Stomach (tissue), 19 donors: ENCODE measurements at places on chromosomes 5 and 9. TPM values are rescaled to one million over a fixed set of nuclear protein-coding genes. Genes with fewer than 3 reads are reported as not detected.

DNA sequence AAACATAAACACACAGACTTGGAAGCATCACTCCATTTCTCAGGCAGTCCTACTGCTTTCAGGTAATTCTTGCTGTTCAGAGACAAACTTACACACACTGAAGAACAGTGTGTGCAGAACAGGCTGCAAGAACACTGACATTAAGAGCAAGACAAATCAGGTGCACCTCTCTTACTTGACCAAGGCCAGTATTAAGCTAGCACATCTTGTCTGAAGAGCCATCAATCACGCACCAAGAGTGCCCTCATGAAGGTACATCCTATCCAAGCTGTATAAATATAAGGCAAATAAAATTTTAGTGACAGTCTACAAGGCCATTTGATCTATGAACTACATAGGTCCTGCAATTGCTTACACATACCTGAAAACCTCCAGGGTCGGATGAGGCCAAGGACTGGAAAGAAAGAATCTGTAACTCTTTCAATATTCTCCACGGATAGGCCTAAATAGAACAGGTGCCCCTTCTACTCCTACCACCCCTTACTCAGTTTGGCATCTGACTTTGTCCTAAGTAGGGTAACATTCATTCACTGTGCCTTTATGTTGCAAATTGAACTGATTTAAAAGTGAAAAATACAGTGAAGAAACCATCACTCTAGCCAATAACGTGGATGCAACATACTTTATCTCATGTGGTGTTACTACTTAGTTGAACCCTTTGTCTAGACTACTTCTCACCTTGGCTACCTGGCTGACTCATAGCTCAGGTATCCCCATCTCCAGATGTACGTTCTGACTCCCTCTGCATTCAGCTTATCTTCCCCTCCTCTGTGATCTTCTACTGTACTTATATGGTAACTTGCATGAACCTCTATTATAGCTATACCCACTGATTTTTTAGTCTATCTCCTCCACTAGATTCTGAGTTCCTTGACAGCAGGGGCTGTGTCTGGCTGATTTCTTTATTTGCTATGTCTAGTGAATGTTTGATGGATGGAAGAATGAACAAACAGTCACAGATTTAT is 256.3 kb downstream of the KIAA0825 start:
- DNase-seq = peak; percentile 12

- no peak for DNase-seq
Observed at GRCh38 chr9:93264338-93265125, 80.6 kb downstream of the WNK2 start.

GRCh38 chr5:4295663-4296339 is 700.2 kb downstream of the IRX1 start:
- peak; percentile 68 for DNase-seq

DNA sequence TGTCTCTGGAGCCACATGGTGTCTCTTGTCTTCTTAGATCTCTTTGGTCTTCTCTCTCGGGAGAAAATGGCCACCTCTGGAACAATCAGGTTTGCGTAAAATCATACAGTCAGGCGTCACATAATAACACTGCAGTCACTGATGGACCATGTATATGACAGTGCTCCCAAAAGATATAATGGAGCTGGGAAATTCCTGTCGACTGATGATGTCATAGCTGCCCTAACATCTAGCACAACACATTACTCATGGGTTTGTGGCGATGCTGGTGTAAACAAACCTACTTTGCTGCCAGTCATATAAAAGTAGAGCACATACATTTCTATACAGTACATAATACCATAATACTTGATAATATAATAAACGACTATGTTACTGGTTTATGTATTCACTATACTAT is 30.1 kb upstream of the RAI14 start:
- no peak for DNase-seq

DNA sequence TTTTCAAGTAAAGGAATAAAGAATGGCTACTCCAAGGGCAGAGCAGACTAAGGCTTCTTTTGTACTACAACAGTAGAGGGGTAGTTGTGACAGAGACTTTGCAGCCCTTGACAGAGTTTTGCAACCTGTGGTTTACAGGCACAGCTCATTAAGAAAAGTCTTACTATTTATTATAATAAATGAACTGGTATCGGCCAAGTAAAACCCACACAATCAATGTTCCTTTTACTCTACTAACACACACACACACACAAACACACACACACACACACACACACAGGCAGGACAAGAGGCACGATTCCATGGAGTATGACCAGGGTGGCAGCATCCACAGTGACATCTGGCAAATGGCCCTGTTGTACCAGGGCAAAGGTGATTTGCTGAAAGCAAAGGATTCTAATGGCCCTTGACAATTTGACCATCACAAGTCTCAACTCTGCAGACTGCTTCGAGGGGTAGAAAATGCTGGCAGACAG is 59.1 kb upstream of the GOLPH3 start:
- DNase-seq = no peak

DNA sequence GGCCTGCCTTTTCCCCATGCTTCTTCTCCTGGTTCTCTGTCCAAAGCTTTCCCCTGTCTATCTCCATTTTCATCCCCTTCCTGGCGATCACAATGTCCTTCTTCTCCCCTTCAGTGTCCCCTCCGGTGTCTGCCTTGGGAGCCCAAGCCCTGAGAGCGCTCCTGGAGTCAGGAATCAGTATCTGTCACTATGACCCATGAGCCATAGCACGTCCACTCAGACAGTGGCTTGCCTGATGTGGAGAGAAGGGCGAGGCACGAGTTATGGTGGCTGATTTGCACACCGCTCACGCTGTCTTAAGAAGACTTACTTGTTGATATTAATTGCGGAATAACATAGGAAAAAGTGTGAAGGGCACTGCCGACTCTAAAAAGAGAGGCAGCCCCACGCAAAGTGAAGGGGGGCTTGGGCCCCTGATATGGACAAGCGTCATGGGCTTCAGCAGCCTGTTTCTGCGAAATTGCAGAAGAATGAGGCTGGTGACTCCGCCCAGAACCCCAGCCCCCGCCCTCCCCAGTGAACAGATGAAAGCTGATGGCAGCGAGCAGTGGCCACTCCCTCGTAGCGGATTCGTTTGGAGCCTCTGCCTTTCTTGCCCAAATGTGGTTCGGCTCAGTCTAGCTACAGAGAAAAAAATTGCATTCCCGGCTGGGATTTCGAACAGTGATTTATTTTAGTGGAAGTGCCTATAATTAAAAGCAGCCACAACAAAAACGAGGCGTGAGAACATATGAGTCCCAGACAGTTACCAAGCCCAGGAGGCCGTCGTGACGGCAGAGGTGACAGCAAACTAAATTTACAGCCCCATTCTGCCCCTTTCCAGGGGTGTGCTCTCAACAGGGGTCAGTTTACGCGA is 149.8 kb downstream of the ICE1 start:
- no peak for DNase-seq

- DNase-seq = no peak
Observed at GRCh38 chr9:101246691-101247090, 138.1 kb downstream of the BAAT start.

- no peak for DNase-seq
Observed at GRCh38 chr5:16013334-16014065, 166.1 kb downstream of the MARCHF11 start.

DNA sequence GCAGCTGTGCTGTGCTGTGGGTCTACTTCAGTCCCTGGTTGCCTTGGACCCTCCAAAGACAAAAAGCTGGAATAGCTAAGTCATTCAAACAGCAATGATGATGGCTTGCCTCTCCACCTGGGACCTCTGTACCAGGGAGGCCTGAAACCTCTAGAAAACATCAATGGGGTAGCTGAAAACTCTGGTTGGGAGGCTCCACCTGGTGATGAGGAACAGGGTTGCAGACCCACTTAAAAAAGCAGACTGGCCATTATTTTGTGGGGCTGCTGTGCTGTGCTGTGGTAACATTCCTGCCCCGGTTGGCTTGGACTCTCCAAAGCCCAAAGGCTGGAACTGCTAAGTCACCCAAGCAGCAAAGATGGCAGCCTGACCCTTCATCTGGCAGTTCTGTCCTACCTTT is 839.3 kb upstream of the ARRDC3 start:
- no peak for DNase-seq

- DNase-seq = no peak
Observed at GRCh38 chr9:15421990-15422371, 695 bp upstream of the SNAPC3 start.

DNA sequence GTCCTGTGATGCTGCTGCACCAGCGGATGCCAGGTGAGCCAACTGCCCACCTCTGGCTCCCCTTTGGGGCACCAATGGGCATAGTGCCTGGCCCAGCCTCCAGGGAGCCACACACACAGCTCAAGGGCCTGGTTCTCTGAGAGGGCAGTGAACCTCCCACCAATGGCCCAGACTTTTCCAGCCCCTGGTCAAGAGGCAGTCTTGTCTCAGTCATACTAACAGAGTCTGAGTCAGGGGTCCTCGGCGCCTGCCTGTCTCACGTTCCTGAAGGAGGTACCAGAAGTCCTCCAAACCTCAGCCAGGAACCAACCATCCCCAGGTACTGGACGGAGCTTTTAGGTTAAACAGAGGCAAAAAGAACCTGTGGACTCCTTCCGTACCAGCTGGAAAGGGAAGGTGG is 121.1 kb downstream of the C5orf15 start:
- no peak for DNase-seq

DNA sequence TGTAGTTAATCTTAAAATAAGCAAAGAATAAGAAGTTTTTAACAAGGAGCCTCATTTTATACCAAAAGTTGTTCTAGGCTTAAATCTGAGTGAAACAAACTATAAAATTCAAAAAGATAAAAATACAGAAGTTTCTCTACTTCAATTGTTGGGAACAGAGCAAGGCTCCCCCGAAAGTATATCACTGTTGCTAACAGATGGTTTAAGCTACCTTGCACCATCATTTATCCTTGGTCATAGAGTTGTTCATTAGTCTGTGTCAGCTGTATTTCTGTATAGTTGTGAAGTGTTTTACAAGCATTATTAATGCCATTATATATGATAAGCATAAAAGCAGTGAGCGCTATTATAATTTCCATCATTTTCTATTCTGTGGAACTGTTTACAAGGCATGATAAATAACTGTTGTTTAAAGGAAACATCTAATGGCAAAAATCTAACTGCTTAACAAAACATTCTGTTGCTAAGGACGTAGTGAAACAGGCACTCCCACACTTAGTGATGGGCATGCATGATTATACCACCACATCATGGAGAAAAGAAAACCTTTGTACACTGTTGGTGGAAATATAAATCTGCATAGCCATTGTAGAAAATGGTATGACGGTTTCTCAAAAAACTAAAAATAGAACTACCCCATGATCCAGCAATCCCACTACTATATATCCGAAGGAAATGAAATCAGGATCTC is 23.3 kb upstream of the ACO1 start:
- no peak for DNase-seq

DNA sequence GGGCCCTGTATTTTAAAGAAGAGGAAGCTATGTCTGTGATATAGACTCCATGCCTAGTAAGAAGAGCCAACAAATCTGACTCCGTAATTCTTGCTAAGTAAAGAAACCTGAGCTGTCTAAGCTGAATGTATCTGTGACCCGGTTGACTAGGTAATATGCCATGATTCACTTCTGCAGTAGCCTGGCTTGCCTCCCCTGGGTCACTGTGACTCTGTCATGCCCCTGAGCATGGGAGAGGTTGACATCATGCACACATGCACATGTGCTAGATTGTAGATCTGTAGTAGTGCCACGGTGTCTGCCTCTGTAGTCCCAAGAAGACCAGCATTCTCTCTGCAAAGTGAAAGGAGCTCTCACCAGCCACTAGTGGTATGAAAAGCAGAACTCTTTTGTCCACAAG is 9.1 kb downstream of the SLC22A5 start:
- DNase-seq = no peak

DNA sequence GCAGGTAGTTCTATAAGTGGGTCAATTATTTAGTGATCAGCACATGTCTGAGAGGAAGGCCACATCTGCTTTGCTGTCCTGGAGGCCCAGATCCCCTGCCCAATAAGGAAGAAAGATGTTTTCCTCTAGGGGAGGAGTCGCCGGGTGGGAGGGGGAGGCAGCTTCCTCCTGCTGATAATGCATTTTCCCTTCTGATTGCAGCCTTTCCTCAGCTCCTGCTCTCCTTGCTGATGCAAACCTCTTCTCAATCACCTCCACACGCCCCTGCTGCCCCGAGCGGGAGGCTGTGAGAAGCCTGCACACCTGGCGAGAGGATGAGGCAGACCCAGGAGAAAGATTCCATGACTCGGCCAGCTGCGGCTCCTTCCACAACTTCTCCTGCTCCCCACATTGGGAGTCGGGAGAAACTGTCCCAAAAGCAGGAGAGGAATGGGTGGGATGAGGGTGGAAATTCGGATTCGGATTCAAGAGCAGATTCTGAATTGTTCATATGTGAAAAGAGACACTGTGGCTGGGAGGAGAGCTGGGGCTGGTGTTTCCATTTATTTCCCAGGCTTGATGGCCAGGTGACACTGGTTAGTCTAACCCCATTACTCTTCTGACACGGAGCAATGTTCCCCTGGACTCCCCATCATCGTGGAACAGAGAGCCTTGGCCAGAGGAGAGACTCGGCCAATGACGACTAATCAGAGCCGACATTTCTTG is 6.8 kb upstream of the NTNG2 start:
- DNase-seq = no peak

DNA sequence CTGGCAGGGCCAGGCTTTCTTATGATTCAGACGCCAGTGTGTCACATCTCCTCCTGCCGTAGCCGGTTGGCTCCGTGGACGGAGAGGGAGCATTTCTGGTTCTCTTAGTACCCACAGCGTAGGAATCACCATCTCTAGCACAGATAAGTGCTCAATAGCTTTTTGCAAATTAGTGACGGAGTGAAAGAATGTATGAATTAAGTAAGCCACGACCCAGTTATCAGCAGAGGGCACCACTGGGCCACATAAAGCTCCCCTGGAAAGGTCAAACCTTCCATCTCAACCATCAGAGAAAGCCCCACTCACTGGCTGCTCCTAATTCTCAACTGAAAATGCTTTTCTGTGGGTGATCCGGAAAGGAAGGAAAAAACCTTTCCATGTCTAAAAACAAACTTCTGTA is 317.0 kb upstream of the ADCY2 start:
- DNase-seq = no peak

- no peak for DNase-seq
Observed at GRCh38 chr5:100792781-100793180, 110.3 kb downstream of the ST8SIA4 start.

- DNase-seq = peak; percentile 64
Observed at GRCh38 chr9:126947529-126947928, 32.9 kb downstream of the RALGPS1 start.

DNA sequence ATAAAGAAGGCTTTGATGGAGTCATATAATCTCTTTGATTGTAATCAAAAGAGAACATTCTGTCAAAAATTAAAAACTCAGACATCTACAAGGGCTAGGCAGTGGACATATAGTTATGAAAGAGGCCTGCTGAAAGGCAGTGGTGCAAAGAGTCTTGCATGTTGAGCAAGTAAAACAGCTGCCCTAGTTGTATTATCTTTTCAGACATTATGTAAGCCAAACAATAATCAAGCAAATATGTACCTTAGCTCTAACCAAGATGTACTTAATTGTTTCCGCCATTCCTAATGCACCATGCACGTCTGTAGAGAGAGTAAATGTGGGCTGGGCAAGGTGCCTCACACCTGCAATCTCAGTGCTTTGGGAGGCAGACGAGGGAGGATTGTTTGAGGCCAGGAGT is 14.3 kb downstream of the GAPT start:
- peak; percentile 28 for DNase-seq

TRIP13 gene
- total RNA-seq = 5.9 TPM

NOXA1 gene
- 7.1 TPM for total RNA-seq

GARIN3 gene
- total RNA-seq = not detected

WWC1 gene
- 82.6 TPM for total RNA-seq

ARSI gene
- total RNA-seq = 7.0 TPM

NMUR2 gene
- total RNA-seq = not detected

ACTBL2 gene
- total RNA-seq = not detected

SHLD3 gene
- not detected for total RNA-seq

LRRC19 gene
- 4.3 TPM for total RNA-seq

RNF130 gene
- 82.3 TPM for total RNA-seq
